ENCODE measurements at places on chromosomes 7 and 10.

DNA sequence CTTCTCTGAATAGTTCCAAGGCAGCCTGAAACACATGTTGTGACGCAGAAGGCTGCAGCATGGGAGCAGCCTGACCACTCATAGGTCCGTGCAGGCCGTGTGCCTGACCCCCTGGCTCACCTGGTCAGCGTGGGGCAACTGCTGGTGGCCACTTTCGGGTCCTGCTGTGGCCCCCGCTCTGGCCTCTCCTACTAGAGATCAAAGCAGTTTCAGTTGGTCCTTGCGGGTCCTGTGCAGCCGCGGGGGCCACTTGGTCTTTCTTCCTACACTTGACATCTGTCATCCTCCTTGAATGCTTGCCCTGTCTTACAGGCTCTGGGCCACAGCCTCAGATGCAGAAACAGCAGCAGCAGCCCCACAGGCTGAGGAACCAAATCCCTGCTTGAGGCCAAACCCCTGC is 320.8 kb upstream of the ZNF32 start:
- no peak for DNase-seq

GRCh38 chr7:100378114-100378755 is 4.9 kb downstream of the PILRA start:
- DNase-seq, result no peak

GRCh38 chr10:11757454-11757820 is 15.3 kb downstream of the ECHDC3 start:
- DNase-seq, result no peak

DNA sequence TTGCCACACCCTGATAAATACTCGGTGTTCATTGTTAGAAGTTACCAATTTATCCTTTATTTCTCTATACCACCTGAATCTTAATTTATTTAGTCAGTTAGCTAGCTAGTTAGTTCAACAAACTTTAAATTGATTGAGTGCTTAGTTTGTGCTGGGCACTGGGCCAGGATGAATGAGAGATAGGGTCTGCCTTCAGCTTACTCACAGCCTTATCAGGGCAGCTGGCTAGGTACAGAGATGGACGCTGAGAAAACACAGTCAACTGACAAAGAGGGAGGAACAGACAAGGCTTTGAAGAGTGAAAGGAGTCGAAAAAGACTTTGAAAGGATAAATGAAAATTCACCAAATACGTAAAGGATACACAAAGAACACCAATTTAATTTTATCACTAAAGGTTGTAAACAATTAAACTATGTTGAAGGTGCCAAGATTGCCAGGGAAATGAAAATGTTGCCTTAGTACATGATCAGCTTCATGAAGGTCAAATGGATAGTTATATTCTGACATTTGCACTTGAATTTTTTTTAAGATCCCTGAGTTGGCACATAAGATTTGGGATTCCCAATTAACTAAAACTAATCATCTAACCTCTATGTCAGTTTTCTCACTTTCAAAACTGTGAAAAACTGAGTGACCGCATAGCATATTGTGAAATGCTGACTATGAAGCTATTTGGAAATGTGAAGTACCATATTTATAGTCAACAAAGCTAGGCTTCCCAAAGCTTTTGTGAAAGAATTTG is 2.1 kb downstream of the CAV2 start:
- no peak for DNase-seq

GRCh38 chr10:6647811-6648526 is 67.9 kb upstream of the PRKCQ start:
- no peak for DNase-seq

DNA sequence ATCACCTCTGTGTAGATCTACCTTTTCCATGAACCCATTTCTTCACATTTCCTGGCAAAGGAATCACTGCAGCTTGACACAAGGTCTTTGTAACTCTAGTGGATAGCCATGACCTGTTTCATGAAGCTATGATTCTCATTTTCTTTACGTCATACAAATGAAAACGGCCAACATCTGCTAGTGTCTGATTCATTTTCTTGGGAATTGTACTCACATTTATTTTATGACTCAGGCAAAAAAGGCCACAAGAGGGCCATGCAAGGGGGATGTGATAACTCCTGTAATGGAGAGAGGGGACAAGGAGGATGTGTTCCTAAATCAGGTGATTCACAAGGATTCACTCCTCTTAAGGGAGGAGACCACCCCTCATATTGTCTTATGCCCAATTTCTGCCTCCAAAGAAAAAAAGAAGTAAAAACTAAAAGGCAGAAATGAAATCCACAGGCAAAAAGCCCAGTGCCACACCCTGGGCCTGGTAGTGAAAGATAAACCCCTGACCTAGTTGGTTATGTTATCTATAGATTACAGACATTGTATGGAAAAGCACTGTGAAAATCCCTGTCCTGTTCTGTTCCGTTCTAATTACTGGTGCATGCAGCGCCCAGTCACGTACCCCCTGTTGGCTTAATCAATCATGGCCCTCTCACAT is 249.9 kb downstream of the IPMK start:
- DNase-seq, result no peak

DNA sequence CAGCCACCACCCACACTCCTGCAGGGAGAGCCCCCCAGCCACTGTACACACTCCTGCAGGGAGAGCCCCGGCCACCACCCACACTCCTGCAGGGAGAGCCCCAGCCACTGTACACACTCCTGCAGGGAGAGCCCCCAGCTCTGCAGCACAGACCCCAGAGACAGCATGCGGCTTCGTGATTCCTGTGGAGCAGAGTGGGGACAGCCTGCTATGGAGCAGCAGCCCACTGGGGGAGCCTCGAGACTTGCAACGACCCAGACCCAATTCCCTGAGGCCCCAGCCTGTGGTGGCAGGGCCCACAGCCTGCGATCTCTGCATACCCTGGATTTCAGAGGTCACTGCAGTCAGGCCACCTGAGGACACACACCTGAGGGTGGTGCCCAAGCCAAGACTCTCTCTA is 523.1 kb downstream of the DNAJB6 start:
- DNase-seq, result no peak

DNA sequence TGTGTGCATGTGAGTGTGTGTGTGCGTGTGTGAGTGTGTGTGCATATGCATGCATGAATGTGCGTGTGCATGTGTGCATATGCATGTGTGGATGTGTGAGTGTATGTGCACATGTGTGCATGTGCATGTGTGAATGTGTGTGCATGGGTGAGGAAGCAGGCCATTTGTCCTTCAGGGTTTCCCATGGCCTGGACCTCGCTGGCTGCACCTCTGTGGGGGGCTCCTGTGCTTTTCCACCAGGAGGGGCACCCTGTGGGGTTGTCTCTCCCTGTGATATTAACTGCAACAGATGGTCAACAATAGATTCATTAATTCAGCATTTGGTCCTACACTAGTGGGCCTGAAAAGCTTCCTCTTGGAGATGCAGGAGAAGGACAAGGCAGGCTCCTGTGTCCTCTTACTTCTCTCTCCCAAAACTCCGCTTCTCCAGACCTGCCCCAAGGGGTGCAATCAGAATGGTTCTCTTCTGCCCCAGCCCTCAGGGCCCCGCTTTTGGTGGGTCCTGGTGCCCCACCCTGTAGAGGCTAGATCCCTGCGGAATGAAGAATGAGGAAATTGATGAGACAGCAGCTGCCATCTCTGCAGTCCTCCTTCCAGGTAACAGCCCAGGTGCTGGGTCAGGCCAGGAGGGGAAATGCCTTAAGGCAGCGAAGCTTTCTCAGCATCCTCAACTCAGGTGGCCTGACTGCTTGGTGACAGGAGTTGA is 41.5 kb upstream of the NUB1 start:
- DNase-seq, result no peak

DNA sequence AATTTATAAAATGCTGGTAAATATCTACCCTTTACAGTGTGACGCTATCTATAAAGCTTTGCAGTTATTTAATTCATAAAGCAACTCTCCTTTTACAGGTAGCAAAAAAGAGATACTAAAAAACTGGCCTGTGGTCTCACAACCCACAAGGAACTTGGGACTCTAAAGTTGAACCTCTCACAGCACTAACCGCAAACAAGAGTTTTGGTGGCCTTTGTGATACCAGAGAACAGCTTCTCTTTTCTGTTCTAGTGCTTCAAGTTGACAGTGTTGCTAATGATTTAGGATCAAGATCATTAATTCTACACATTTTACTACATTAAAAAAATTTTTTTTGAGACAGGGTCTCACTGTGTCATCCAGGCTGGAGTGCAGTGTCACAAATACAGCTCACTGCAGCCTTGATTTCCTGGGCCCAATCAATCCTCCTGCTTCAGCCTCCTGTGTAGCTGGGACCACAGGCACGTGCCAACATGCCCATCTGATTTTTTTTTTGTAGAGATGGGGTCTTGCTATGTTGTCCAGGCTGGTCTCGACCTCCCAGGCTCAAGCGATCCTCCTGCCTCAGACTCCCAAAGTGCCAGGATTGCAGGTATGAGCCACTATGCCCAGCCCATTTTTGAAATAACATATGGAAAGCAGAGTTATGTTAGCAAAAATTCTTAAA is 56.0 kb upstream of the ST8SIA6 start:
- DNase-seq, result no peak

- no peak for DNase-seq
These were observed 89.0 kb upstream of the ZNF804B start for GRCh38 chr7:88670536-88670935.

DNA sequence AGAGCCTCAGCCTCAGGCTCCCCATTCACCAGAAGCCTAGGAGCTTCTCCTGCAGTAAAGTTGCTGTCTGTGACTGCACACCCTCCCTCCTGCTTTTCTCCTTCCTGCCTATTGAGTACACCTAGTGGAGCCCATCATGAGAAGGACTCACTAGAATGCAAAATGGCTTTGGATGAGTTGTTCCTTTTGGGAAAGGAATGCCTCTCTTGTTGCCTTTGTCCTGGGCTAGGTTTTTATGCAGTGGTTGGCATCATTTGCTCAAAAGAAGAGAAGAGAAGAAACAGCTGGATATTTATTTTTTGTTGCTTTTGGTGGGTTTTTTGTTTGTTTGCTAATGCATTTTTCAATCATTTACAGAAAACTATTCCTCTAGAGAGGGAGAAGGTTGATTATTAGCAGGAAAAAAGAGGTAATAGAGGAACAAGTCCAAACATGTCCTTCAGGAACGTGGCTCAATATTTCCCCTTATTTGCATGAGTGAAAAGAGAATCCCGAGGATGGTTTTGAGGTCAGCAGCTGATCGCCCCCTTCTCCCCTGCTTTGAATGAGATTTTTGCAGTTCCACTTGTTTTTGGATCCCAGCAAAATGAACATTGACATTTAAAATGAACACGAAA is 369.9 kb upstream of the NRP1 start:
- no peak for DNase-seq

DNA sequence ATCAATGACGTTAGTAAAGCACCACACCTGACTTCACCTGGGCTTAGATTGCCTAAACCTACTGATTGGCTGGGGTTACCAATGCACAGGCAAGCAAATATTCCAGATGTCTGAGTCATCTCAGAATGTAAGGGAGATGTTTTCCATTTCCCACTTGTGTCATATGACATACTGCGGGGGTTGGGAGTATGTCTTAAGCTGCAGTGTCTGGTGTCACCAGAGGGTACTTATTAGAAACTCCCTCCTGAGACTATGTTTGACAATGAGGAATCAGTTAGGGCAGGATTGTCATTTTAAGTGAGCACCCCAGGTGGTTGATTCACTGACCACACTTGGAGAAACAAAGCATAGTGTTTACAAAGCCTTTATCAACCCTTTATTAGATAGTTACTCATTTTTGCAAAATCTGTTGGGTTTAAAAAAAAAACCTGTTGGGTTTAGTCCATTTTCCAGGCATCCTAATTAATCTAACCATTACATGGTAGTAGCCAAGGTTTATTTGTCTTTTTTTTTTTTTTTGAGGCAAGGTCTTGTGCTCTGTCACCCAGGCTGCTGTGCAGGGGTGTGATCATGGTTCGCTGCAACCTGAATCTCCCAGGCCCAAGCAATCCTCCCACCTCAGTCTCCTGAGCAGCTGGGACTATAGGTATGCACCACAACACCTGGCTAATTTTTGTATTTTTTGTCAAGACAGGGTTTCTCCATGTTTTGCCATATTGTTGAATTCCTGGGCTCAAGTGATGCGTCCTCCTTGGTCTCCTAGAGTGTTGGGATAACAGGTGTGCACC is 72.5 kb downstream of the CDK6 start:
- no peak for DNase-seq

GRCh38 chr7:105600720-105601550 is 19.6 kb upstream of the EFCAB10 start:
- DNase-seq, result no peak

- no peak for DNase-seq
These were observed 313.4 kb upstream of the SEMA3C start for GRCh38 chr7:81232084-81232799.

- DNase-seq, result no peak
These were observed 104.0 kb upstream of the RHOBTB1 start for GRCh38 chr10:61047788-61048560.

DNA sequence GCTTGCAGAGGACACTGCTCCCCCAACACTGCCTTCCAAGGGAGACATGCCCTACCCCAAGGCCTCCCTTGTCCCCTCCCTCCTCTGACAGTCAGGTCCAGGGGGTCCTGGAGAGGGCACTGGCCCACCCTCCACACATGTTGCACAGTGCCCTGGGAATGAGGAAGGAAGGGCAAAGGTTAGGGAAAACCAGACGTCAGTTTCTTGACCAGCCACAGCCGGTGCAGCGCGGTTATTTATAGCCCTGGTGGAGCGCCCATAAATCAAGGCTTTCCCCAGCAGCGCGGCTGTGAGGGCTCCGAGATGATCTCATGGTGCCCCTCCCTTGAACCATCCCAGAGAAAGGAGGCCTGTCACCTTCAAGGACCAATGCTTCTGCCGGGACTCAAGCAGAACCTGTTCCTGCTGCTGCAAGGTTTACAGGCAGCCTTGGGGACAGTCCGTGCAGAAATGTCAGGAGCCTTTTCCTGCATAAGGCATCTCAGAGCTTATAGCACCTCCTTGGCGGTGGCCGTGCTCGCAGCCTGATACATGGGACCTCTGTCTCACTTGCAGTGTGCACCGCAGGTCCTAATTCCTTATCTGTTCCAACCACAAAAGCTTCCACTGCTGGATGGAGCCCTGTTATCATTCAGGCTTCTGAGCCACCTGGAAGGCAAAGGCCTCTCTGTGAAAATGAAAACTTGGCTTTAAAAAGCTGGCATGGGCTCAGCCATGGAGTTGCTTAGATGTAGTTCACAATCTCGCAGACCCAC is 127.3 kb downstream of the LHPP start:
- no peak for DNase-seq

DNA sequence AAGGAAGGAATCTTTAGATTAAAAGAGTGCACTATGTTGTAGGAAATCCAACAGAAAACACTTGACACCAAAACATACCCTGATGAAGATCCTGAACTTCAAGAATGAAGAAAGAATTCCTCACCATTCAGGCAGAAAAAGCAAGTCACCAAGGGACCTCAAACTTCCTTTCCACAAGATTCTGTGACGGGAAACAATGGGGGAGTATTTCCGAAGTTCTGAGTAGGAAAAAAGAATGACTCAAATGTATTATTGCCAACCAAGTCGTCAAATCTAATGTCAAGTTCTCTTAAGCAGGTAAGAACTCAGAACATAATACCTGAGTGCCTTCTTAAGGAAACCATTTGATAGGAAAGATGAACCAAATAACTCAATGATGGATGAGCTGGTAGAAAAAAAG is 44.7 kb upstream of the MTURN start:
- no peak for DNase-seq

GRCh38 chr7:119984247-119984646 is 288.7 kb upstream of the KCND2 start:
- DNase-seq, result no peak

- no peak for DNase-seq
These were observed 682.8 kb downstream of the MAGI2 start for GRCh38 chr7:78770422-78771410.

GRCh38 chr10:82267465-82267864 is 392.5 kb downstream of the NRG3 start:
- DNase-seq, result no peak

Data from stimulated activated CD8-positive, alpha-beta memory T cell treated with anti-CD3 and anti-CD28 coated beads, Interleukin-15, amount 100 ng/mL, for 4 hours (primary cell).